ENCODE measurements at places on chromosomes 16 and 17. TPM values are rescaled to one million over a fixed set of nuclear protein-coding genes. Genes with fewer than 3 reads are reported as not detected.

HEXD gene
- 3.8 TPM for total RNA-seq

TVP23A gene
- not detected for total RNA-seq

TP53TG3 gene
- total RNA-seq, result not detected

MAPT gene
- under 0.01 TPM for total RNA-seq

- DNase-seq, result peak; percentile 84
- peak overlapping the region; percentile 71 for H3K27ac ChIP-seq
- H3K36me3 ChIP-seq, result no peaks in the 10 kb centered on the region
- no peaks in the 10 kb centered on the region for H3K27me3 ChIP-seq
- no peak overlapping the region for H3K4me3 ChIP-seq
Observed at GRCh38 chr16:17520561-17520960, 49.8 kb upstream of the XYLT1 start.

DNA sequence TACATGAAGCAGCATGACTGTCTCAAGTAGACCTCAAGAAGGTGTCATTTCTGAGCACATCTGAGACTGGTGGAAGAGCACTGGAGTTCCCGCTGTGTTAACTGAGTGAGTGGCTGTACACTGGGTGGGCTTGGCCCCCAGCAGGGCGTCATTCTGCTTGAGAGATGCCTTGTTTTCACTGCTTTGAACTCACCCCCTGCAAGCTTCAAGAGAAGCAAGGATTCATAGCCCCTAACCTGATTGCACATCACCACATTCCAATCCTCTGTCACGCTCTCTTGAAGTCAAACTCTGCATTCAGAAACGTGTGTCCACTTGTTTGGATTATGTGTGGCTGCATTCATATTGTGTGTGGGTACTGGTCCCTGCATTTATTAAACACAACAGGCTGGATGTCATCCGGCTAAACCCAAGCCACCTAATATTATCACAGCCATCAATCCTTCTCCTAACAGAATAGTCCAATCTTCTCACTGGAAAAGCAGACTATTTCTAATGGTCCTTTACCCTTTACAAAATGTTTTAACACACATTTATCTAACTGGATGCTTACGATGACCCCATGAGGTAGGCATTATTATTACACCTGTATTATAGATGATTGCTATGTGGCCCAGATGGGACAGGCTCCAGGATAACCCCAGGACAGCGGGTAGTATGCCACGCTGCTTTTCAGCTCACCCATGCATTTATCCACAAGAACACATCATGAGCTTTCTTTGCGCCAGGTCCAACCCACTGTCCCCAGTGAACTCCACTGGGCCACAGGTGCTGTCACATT is 76.3 kb downstream of the USP31 start:
- peaks cover 6% of the 10 kb centered on the region for H3K4me1 ChIP-seq
- H3K27ac ChIP-seq, result no peak overlapping the region
- peak; percentile 63 for DNase-seq
- no peak overlapping the region for H3K4me3 ChIP-seq
- H3K36me3 ChIP-seq, result peaks cover 12% of the 10 kb centered on the region

DNA sequence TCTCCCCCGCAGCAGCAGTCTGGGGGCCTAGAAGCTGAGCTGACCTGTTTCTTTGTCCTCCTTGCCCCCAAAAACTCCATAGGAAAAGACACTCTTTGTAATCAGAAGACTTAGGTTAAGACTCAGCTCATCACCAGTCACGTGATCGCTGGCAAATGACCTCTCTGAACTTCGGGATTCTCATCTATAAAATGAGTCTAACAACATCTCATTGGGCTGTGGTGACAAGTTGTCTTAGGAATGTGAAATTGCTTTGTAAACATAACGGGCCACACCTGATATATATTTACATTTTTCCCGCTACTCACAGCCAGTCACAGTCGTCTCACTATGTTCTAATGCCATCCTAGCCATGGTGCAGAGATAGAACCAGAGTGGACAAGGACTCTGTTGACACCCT is 86.0 kb upstream of the LHX1 start:
- H3K27ac ChIP-seq, result no peak overlapping the region
- H3K4me1 ChIP-seq, result peaks cover 13% of the 10 kb centered on the region
- peak; percentile 45 for DNase-seq
- H3K36me3 ChIP-seq, result no peaks in the 10 kb centered on the region
- no peak overlapping the region for H3K4me3 ChIP-seq

DNA sequence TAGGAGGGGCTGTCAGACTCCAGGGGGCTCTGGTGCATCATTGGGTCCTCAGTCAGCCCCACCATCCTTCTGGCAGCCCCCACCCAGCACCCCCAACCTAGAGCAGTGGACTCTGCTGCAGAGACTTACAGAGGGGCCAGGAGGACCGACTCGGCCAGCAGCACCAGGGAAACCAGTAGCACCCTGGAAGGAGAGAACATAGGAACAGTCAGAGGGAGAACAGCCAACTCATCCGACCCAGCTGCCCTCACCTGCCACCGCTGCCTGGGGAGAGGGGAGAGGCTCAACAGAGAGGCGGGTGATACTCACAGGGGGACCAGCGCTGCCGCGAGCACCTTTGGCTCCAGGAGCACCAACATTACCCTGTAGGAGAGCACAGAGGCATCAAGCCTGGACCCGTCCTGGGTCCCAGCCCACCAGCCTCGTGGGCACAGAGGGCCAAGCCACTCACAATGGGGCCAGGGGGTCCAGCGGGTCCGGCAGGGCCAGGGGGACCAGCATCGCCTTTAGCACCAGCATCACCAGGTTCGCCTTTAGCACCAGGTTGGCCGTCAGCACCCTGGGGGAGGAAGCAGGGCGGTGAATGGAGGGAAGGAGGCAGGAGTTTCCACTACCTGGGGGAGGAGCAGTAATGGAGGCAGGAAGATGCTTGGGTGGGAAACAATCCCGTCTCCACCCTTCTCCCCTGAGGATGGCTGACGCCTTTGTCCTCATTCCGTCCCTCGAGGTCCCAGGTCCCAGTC is 11.7 kb downstream of the COL1A1 start:
- peak overlapping the region; percentile 99 for H3K27ac ChIP-seq
- H3K27me3 ChIP-seq, result no peaks in the 10 kb centered on the region
- peaks cover 98% of the 10 kb centered on the region for H3K36me3 ChIP-seq
- peak; percentile 81 for DNase-seq

- H3K4me1 ChIP-seq, result peaks cover 12% of the 10 kb centered on the region
- H3K27ac ChIP-seq, result no peak overlapping the region
- H3K36me3 ChIP-seq, result peaks cover 18% of the 10 kb centered on the region
- no peak overlapping the region for H3K4me3 ChIP-seq
- DNase-seq, result peak; percentile 20
- H3K27me3 ChIP-seq, result no peaks in the 10 kb centered on the region
Observed at GRCh38 chr17:47618410-47618809, 31.3 kb upstream of the KPNB1 start.

GRCh38 chr17:21132428-21132827 is 5.7 kb downstream of the DHRS7B start:
- no peaks in the 10 kb centered on the region for H3K27me3 ChIP-seq
- no peak overlapping the region for H3K4me3 ChIP-seq
- H3K27ac ChIP-seq, result no peak overlapping the region
- no peaks in the 10 kb centered on the region for H3K36me3 ChIP-seq

DNA sequence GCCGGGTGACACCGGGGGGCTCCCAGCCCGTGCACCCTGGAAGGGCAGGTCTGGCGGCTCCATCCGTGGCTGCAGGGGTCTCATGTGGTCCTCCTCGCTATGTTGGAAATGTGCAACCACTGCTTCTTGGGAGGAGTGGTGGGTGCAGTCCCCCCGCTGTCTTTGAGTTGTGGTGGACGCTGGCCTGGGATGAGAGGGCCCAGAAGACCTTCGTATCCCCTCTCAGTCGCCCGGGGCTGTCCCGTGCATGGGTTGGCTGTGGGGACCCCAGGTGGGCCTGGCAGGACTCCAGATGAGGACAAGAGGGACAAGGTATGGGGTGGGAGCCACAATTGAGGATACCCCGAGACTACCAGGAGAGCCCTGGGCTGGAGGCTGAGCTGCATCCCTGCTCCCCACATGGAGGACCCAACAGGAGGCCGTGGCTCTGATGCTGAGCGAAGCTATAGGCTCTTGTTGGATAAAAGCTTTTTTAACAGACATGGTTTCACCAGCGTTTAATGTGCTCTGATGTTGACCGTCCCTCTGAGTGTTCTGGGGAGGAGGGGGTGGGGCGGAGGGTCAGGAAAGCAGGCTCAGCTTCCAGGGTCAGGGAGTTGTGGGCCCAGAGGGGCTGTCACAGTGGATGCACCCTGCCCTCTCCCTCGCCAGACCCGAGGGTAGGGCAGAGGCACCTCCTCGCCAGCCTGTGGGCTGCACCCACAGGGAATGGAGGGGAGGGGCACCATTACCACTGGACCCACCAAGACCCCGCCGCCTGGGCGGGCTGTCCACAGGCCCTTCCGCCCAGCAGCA is 5.4 kb downstream of the SPATA2L start:
- H3K27ac ChIP-seq, result no peak overlapping the region
- no peak overlapping the region for H3K4me3 ChIP-seq
- peaks cover 45% of the 10 kb centered on the region for H3K36me3 ChIP-seq

- no peak overlapping the region for H3K27ac ChIP-seq
- no peaks in the 10 kb centered on the region for H3K36me3 ChIP-seq
- H3K4me3 ChIP-seq, result no peak overlapping the region
- H3K27me3 ChIP-seq, result peaks cover 52% of the 10 kb centered on the region
- H3K4me1 ChIP-seq, result no peaks in the 10 kb centered on the region
- DNase-seq, result no peak
Observed at GRCh38 chr16:2824626-2825025, 5.5 kb upstream of the ZG16B start.

DNA sequence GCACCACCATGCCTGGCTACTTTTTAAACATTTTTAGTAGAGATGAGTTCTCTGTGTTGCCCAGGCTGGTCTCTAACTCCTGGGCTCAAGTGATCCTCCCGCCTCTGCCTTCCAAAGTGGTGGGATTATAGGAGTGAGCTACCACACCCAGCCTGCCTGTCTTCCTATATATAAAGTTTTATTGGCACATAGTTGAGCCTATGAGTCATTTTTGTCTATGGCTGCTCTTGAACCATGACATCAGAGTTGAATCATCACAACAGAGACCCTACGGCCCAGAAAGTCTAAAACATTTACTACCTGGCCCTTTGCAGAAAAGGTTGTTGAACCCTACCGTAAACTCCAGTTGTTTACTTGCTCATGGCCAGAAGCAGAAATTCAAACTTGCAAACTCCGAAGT is 7.9 kb downstream of the SEPTIN12 start:
- no peaks in the 10 kb centered on the region for H3K36me3 ChIP-seq
- no peak overlapping the region for H3K4me3 ChIP-seq
- H3K4me1 ChIP-seq, result no peaks in the 10 kb centered on the region

DNA sequence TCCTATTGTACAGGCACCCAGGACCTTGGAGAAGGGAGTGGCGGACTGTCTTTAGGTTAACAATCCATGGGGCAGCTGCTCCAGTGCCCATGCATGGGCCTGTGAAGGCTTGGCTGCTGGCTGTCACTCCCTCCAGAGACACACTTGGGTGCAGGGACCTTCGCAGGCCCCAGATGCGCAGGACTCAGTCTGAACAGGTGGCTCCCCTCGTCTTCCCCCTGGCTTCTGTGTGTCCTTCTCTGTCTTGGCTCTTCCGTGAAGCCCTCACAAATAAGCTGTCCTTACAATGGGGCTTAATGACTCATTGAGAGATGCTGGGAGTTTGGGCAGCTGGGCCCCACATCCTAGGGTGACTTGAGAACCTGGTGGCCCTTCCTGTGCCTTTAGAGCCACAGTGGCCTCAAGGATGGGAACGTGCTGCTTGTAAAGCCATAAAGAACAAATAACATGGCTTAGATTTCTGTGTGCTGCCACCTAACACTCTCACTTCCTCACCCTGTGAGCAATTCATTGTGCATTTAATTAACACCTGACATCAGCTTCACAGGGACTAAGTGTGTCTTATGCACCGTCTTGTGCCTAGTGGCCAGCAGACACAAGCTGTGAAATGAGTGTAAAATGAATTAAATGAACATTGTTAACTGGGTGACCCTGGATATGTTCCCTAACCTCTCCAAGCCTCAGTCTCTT is 340.7 kb downstream of the SNX29 start:
- H3K27ac ChIP-seq, result no peak overlapping the region
- H3K4me3 ChIP-seq, result no peak overlapping the region
- H3K27me3 ChIP-seq, result no peaks in the 10 kb centered on the region
- no peak for DNase-seq

- H3K4me1 ChIP-seq, result peaks cover 4% of the 10 kb centered on the region
- H3K4me3 ChIP-seq, result no peak overlapping the region
- H3K27ac ChIP-seq, result no peak overlapping the region
- H3K36me3 ChIP-seq, result peaks cover 7% of the 10 kb centered on the region
- H3K27me3 ChIP-seq, result no peaks in the 10 kb centered on the region
Observed at GRCh38 chr17:46072998-46073397, 73.9 kb downstream of the STH start.

DNA sequence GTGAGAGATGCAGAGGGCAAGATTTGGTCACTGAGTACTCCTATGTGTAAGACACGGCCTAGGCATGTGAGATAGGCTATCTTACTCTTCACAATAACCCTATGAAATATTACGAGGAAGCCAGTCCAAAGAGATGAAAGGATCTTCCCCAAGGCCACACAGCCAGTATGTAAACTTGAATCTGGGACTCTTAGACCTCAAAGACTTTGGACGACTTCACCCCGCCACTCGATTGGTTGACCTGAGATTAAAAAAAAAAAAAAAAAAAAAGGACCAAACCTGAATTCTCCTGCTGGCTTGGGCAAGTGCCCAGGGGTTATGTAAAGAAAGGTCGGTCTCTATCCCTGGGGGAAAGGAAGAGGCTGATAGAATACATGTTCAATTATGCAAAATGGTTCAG is 33.1 kb downstream of the PIPOX start:
- no peak overlapping the region for H3K27ac ChIP-seq
- H3K36me3 ChIP-seq, result peaks cover 35% of the 10 kb centered on the region
- H3K4me3 ChIP-seq, result no peak overlapping the region

DNA sequence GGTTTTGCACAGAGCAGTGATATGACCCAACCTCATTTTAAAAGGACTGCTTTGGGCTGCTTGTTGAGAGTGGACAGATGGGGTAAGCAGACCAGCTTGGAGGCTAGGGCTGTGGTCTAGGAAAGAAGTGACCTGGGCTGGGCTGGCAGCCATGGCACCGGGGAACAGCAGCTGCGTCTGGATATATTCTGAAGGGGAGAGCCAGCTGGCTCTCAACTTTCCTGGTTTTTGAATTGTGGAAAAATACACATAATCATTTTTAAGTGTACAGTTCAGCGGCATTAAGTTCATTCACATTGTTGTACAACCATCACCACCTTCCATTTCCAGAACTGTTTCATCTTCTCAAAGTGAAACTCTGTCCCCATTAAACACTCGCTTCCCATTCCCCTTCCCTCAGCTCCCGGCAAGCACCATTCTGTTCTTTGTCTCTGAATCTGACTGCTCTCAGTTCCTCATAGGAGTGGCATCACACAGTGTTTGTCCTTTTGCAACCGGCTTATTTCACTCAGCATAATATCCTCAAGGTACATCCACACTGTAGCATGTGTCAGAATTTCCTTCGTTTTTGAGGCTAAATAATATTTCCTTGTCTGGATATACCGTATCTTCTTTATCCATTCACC is 113.2 kb downstream of the SPECC1 start:
- DNase-seq, result no peak
- no peaks in the 10 kb centered on the region for H3K36me3 ChIP-seq
- no peak overlapping the region for H3K27ac ChIP-seq

GRCh38 chr16:71254832-71255525 is 24.5 kb upstream of the HYDIN start:
- H3K36me3 ChIP-seq, result no peaks in the 10 kb centered on the region
- no peak overlapping the region for H3K4me3 ChIP-seq
- no peaks in the 10 kb centered on the region for H3K4me1 ChIP-seq
- DNase-seq, result no peak
- no peaks in the 10 kb centered on the region for H3K27me3 ChIP-seq

Data from IMR-90 (cell line).